ENCODE measurements at places on chromosomes 11 and 22.

DNA sequence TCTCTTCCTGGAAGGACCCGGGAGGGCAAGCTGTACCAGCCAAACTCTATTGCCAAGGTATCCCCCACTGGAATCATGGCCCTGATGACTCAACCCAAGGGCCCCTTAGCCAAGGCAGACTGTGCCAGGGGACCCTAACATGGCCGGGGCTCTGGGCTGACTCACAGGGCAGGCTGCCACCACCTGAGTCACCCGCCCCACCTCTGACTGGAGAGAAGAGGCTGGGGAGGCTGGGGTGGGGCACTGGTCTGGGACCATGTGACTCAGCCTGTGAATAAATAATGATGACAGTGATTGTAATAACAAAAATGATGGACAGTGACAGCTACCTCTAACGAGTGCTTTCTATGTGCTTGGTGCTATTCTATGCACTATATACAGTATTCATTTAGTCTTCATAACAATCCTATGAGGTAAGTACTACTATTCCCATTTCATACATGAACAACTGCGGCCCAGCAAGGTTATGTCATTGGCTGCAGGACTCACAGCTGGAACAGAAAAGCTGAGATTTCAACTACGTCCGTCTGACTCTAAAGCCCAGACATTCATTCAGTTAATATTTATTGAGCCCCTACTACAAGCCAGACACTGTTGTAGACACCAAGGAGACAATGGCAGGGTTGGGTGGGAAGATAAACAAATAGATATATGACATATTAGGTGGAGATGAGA lies 84.2 kb downstream of the FBXO7 start:
- no peak for DNase-seq

DNA sequence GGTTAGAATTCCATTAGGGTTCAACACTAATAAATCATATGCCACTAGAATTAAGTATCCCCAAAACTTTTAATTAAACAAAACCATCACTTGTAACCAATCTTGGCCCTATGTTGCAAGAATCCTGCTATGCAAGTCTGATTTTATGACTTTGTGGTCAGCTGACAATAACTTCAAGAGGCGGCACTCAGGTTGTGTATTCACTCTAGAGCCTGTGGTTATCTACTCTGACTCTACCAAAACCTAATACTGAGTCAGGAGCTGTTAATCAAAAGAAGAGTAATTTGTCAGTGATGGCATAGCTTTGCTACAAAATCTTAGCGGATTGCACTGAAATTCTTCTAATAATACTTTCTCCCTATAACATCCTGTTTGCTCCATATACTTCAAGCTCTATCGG lies 253.7 kb downstream of the AASDHPPT start:
- DNase-seq = no peak

- no peak for DNase-seq
Observed at GRCh38 chr11:69173331-69173730, 17.6 kb downstream of the SMIM38 start.

GRCh38 chr11:72741429-72741833 lies 10.8 kb downstream of the ARAP1 start:
- DNase-seq = no peak
